ENCODE measurements at places on chromosomes 12 and 14.

GRCh38 chr12:121514184-121514742 lies 66.6 kb downstream of the KDM2B start:
- no peak for DNase-seq

DNA sequence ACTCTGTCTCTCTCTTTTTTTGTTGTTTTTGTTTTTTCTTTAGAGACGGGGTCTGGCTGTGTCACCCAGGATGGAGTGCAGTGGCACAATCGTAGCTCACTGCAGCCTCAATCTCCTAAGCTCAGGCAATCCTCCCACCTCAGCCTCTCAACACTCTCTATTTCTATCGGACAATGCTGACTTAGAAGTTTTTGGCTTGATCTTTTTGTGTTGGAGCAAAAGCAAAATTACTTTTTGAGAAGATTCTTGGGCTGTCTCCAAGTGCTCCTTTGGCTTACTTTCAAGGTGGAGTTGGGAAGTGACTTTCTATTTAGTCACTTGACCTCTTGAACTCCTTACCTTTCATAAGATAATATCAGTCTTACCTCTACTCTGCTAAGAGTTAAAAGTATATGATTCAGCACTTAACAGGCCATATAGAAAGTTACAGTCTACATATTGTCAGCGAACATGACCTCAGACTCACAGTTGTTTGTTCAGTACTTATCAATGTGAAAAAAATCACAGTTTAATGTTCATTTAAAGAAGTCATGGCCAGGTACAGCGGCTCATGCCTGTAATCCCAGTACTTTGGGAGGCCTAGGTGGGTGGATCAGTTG lies 15.4 kb upstream of the MIA2 start:
- DNase-seq: no peak

- DNase-seq: no peak
Observed at GRCh38 chr12:44673811-44674210, 202.3 kb downstream of the NELL2 start.

DNA sequence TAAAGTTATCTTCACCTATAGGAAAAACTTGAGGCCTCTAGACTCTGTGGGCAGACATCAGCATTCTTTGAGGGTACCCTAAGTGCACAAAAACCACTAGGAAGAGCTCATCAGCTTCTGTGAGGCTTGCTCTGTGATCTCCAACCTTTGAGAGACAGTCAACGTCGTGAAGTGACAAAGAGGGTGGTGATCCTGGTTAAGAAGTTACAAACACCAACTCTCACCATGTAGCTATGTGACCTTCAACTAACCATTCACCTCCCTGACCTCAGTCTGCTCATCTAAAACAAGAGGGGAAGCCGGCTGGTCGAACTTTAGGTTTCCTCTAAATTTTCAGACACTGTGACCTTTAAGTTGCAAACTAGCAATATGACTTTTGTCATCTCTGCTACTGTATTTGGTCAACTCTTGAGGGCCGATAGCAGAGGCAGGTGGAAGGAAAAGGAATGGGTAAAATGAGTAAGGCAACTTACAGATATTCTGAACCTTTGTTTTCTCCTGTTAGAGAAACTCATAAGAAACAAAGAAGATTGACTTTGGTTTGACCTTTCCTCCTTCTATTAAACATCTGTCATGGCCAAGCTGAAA lies 103.2 kb upstream of the PARP11 start:
- no peak for DNase-seq

DNA sequence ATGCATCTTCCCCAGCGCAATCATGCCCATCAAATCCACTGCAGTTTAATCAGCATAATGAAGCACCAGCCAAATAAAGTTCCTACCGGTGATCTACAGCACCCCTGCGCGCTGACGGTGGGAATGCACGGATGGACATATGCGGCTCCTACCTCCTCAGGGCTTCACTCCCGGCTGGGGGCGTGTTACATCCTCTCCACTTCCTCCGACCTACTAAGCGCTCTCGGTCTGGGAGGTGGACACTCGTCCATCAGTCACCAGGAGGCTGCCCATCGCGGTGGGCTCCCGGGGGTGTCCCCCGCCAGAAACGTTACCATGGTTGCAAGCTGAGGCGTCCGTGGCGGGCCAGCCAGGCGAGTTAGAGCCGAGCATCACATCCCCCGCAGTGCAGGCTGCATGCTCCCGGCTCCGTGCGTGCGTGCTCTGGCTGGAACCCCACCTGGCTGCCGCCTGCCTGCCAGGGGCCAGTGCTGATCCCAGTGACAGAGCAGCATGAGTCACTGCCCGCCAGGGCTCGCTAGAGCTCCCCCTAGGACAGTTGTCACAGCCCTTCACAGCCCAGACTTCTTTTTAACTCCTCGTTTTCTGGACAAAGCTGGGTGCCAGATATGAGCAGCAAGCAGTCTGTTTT lies 73.0 kb downstream of the CIT start:
- DNase-seq: no peak

GRCh38 chr14:67360470-67361206 lies 510 bp downstream of the EIF2S1 start:
- DNase-seq: no peak

GRCh38 chr12:70854138-70854537 lies 66.4 kb downstream of the PTPRR start:
- DNase-seq: no peak

Data from stimulated activated CD8-positive, alpha-beta memory T cell treated with anti-CD3 and anti-CD28 coated beads, Interleukin-12 subunit alpha, Interleukin-12 subunit beta, amount 100 ng/mL, for 4 hours (primary cell).